Stimulated activated CD4-positive, alpha-beta T cell treated with anti-CD3 and anti-CD28 coated beads, Interleukin-1b, Interleukin-23, amount 100 ng/mL, for 1 hour (primary cell): ENCODE measurements at places on chromosomes 1 and 21.

DNA sequence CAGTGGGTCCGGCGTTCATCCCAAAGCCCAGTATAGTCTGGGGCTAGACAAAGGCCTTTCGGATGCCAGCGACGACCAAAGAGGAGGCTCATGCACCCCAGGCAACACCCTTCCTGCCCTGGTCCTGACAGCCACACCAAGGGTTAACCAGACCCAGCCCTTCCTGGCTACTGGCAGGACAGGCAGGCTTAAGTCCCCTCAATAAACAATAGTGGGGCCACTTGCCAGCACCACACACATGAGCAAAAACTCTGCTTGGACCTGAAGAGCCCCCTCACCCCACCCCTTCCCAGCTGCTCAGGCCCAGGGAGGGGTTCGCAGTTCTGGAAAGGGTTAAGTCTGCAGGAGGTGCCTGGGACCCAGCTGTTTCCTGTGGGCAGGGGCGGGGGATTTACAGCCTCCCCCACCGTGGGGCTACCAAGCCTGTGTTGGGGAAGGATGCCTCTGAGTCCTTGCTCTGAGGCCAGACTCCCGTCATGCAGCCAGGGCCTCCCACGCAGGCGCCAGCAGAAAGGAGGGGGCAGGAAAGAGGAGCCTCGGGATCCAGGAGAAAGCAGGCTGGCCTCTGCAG, 18.2 kb downstream of the PHLDA3 start:
- DNase-seq: no peak

GRCh38 chr21:14956807-14957206, 108.0 kb downstream of the NRIP1 start:
- DNase-seq: no peak

- DNase-seq: no peak
These were observed 657.0 kb downstream of the AMY1C start for GRCh38 chr1:104406728-104407127.

DNA sequence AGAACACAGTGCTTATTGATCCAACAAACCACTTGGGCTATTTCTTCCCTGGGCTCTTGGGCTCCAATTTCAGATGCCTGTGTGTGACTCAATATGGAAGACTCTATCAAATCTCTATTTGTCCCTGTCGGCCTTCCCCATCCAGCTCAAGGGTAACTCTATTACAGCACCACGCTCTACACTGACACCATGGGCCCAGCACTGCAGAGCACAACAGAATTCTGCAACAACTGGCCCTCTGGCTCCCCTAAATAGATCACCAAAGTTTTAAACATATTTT, 51.7 kb downstream of the CAPZB start:
- DNase-seq: no peak

GRCh38 chr1:214636436-214636835, 33.4 kb downstream of the CENPF start:
- no peak for DNase-seq

DNA sequence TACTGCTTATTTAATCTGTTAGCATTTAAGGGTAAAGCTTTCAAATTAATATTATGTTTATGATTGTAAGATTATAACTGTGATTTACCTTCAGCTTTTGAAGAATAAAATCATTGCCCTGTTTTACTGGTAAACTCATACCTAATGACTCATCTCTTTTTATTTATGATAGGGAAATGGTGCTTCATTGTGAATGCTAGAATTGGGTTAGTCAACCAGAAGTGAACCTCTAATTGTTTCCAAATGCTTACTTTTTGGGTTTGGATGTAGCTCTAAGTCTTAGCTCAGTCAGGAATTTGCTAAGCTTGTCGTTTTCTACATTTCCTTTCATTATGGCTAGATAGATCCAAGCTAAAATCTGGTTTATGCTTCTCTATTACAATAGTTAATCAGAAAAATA, 59.4 kb downstream of the SLC30A7 start:
- no peak for DNase-seq

DNA sequence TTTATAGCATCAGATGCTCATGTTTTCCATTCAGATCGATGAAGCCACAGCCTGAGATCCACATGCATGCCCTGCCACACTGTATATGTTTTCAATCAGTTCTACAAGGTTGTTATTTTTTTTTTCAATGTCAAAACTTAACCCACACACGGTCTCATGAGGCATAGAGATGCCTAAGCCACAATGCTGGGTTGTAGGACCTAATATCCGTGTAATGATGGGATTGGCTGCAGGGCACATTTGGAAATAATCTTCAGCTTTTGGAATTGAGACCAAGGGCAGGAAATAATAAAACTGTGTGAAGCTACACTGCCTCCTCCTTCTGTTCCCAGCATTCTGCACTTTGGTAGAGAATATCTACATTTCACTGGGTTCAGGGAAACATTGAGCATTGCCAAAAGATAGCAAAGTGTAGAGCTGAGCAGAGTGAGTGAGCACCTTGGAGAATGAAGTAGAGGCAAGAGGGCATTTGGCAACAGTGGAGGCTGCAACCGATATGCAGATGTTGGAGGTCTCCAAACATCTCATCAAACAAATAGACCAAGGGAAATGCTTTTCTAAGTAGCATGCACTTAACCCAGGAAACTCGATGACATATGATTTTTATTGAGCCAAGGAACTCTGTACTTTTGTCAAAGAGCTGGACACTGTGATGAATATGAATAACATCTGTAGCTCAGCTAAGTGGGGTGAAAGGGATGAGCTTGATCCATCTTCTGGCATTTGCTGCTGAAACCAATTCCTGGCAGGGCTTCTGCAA, 176.7 kb downstream of the LYPLAL1 start:
- DNase-seq: no peak

GRCh38 chr1:20029178-20029912, 40.6 kb upstream of the PLA2G5 start:
- DNase-seq: no peak

DNA sequence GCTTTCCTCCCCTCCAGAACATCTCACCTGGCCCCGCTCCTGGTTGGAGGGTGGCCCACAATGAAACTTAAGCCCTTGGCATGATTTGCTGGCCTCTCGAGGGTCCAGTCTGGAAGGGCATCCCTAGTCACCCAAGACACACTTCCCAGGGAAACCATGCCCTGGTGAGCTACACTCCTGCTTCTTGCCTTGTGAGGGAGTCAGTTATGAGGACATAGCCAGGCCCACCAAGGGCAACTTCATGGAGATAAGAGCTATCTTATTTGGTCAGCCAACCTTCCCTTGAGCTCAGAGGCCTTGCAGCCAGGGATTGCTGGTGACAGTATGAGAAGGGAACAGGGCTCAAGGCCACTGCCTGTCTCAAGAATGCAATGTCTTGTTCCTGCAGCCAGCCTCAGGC, 9.7 kb downstream of the TNR start:
- no peak for DNase-seq

GRCh38 chr1:69913977-69914376, 291.4 kb downstream of the LRRC40 start:
- no peak for DNase-seq

DNA sequence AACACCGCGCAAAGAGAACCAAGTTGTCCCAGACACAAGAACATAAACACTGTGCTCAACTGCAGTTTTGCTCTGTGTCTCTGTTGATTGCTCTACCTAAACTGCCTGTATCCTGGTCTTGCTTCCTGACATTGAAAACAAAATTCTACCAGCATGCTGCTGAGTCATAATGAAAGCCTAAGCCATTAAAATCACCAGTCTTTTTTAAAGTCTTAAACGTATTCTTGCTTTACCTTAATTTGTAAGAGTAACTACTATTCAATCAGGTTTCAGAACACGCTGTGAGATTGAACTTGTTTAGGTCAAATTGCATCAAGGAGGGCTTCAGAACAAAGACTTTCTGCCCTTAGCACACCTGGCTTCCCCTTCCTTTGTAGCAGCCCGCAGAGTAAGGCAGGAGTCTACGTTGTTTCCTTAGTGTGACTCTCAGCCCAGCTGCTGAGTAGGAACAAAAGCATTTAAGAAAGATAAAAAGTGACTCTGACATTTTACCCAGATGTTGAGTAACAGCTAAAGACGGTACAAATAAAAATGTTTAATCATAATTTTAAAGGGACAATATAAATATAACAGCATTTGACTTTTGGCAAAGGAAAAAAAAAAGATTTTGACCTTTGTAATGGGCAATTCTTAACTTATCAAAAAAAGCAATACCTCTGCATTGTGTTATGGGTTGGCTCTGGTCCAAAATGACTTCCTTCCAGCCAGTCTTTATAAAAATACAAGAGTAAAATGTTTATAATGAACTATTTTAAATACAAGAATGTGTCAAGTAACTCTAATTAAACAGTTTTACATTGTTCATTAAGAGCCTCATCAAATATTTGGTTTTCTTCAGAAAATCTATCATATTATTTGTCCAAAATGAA, 186.9 kb upstream of the ADGRL4 start:
- DNase-seq: no peak

DNA sequence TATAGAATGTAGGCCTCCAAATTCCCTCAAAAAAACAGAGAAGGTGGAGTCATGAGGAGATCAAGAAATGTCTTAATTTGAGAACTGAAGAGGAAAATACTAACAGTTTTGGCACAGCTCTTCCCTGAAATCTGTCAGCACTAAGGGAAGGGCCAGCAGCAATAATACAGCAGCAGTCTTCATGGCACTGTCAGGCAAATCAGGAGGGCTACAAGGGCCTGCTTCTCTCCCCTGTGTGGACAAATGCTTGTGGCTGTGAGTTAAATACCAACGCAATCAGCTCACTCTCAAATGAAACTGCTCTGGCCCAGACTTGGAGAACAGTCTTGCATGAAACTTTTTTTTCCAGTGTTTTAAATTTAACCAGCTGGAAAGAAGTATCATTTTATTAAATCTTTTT, 20.5 kb upstream of the CNN3 start:
- no peak for DNase-seq

DNA sequence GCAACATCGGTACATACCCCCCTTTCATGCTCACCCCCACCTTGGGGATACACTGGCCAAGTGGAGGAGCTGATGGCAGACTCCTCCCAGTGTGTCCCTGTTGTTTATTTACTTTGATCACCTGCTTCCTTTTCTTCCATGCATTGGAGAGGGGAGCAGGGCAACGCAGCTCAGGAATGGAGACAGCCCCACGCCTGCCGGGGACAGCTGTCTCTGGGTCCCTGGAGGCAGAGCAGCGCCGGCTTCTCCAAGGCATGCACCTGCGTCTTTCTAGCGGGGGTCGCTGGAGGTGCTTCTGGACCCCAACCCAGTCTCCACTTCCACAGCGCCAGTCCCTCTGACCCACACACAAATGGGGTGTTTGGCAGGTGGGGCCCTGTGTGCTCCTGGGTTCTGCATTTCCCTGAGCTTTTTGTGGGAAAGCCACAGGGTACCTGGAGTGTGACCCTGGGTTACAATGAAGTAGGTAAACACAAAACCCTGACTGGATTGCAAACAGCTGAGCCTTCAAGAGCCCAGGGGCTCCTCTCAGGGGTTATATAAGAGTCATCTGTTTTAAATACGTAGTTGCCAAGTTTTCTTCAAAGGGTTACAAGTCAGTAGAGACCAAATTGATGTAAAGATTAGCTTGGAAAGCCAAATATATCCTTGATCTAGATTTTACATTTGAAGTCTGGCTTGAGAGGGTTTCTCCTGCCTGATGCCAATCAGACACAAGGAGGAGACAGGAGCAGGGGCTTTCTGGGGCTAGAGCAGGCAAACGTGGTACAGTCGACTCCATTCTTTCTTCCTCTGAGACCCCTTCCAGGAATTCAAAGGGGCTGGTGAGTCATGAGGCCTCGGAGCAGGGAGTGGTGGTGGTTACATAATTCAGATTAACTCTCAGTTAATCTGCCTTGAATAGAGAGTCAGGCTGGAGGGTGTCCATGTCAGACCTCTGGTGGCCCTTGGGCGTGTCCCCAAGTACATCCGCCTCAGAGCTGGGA, 4.5 kb downstream of the AJAP1 start:
- DNase-seq: no peak

DNA sequence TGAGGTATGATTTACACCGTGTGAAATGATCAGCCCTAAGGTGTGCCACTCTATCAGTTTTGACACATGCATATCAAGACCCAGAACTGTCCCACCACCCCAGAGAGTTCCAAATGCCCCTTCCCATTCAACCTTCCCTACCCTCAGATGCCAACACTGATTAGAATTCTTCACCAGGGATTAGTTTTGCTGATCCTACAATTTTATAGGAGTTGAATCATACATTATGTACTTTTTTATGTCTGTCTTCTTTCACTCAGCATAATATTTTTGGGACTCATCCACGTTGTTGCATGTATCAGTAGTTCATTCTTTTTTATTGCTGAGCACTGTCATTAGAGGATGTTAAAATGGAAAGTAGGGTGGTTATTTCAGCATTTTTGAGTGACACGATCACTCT, 178.3 kb downstream of the ZSCAN20 start:
- DNase-seq: no peak

GRCh38 chr1:59804301-59804700, 10.4 kb upstream of the HOOK1 start:
- DNase-seq: no peak

DNA sequence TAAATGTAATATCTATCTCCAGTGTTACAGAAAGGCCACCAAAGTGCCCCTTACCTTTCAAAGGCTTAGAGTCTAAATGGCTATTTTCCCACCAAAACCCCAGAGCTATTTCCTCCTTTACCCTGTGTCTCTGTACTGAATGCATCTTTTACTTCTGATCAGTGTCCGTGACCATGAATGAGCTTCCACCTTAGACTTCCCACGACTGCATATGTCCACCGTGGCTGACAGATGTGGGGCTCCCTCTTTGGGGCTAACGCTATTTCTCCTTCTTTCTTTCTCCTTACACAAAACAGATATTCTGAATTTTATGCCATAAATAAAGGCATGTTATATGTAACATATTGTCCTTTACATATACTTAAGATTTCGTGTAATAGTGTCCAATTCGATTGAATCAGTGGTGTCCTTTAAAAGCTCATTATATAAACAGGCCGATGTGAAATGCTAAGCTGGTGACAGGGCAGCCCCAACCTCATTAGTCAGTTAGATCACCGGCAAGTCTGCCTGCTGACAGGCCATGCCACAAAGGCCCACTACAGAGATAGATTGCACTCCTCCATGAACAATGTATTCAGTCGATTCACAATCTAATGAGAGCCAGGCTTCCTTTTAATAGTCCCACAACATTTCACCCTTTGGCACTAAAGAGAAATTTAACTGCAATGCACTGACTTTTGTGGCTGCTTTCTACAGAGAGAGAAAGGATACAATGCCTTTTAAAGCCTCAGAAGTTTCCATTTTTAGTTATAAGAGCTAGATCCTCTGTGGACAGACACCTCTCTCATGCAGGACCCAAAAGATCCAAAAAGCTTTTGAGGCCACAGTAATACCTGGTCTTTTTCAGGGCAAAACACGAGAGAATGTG, 297.9 kb downstream of the PCP4 start:
- no peak for DNase-seq
